ENCODE measurements at places on chromosomes 16 and 17.

GRCh38 chr16:84239141-84239769 is 557 bp downstream of the KCNG4 start:
- DNase-seq, result no peak

DNA sequence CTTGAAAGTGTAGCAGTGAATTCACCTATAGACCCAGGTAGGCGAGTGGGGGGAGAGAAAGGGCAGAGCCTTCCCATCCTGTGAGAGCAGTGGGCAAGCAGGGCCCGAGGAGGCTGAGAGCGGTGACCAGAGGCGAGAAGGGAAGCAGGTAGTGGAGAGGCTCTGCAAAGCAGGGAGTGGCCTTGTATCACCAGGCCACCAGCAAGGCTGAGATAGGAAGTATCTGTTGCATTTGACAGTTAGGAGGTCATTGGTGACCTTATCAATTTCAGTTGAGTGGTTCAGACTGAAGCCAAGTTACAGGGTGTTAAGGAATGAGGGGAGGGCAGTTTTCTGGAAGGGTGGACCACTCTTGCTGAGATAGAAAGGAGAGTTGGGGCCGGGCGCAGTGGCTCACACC is 10.7 kb upstream of the HSD3B7 start:
- DNase-seq, result no peak

- no peak for DNase-seq
These were observed 12.5 kb downstream of the TIMM22 start for GRCh38 chr17:1009229-1010085.

- no peak for DNase-seq
These were observed 61.3 kb downstream of the CDRT4 start for GRCh38 chr17:15406081-15406480.
